Stimulated activated CD8-positive, alpha-beta memory T cell treated with anti-CD3 and anti-CD28 coated beads, Interleukin-4, amount 100 ng/mL, for 24 hours (primary cell): ENCODE measurements at places on chromosomes 4 and X.

DNA sequence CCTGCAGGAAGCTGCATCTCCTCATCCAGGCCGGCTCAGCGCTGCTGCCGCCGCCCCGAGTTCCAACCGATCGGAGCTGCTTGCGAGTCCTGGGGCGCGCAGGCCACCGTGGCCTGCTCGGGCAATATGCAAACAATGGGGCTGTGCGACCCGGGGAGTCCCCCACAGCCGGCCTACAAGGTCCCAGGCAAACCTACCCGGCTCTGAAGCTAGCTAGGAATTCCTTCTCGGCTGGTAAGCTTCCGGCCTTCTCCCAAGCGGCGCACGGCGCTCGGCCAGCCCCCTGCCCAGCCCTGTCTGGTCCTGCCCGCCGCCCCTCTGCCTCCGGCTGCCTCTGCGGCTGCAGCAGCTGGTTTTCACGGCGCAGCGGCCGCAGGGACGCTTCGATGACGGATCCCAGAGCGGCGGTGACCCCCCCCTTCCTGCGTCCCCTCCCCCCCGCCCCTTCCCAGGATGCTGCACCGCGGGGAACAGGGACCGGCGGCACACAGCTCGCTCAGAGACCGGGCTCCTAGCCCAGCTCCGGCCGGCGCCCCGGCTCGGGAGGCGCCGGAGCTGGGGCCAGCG lies 59.4 kb downstream of the TSC22D3 start:
- DNase-seq = no peak

DNA sequence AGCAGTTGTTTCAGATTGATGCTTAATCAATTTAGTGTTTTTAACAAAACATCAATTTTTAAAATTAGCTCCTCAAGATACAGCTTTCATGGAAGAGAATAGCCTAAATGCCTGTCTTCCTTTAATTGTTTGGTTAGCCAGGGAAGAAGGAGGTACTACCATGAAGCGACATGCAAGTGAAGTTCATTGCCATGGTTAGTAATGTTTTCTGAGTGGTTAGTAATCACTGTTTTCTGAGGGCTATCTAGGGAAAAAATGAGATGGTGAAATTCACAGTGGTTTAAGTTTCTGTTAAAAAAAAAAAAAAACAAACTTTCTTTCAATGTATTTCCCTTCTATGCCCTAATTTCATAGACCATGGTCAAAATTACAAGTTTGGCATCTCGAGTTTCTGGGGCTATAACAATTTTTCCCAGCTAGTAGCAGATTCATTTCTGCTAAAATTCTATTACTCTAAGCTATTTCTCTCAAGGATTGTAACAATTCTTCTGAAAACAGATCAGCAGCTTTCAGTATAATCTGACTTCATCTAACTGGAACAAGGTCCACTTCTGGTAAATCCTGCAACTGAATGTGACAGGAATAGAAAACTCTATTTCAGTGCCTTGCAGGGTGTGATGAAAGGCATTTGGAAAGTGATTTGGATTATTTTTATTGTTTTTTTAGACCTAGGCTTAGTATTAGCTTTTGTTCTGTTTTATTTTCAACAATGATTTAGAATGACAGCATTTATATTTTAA lies 157.0 kb downstream of the PCDH18 start:
- DNase-seq = no peak

DNA sequence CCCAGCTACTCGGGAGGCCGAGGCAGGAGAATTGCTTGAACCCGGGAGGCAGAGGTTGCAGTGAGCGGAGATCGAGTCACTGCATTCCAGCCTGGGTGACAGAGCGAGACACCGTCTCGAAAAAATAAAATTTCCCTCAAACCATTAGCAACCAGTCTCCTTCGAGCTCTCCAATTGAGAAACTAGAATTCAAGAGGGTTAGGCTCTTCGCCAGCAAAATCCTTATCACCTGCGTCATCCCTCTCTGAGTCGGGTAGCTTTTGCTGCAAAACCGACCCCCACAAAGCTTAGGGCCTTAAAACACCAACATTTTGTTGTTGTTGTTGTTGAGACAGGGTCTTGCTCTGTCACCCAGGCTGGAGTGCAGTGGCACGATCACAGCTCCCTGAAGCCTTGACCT lies 75.1 kb upstream of the DDX3X start:
- no peak for DNase-seq

GRCh38 chrX:49269767-49270248 lies at the start of gene PPP1R3F:
Gene PPP1R3F, plus strand, starts transcription at chrX:49269793. Its CDS starts 77 bp downstream, at chrX:49269870.
- DNase-seq = no peak
